ENCODE measurements at places on chromosomes 12 and 14. TPM values are rescaled to one million over a fixed set of nuclear protein-coding genes. Genes with fewer than 3 reads are reported as not detected.

The ESR2 gene
- total RNA-seq: 3.7 TPM

The KCNC2 gene
- 20.2 TPM for total RNA-seq

The FAR2 gene
- total RNA-seq: 41.4 TPM

The KRT7 gene
- total RNA-seq: not detected

The LRRK2 gene
- 10.7 TPM for total RNA-seq

The KCNA1 gene
- total RNA-seq: 15.8 TPM

The TEX52 gene
- total RNA-seq: not detected

Data from cerebellum (tissue), 4 donors.